ENCODE measurements at places on chromosomes 2 and 18.

- DNase-seq: peak; percentile 5
These were observed 76.6 kb upstream of the GRB14 start for GRCh38 chr2:164697688-164698461.

DNA sequence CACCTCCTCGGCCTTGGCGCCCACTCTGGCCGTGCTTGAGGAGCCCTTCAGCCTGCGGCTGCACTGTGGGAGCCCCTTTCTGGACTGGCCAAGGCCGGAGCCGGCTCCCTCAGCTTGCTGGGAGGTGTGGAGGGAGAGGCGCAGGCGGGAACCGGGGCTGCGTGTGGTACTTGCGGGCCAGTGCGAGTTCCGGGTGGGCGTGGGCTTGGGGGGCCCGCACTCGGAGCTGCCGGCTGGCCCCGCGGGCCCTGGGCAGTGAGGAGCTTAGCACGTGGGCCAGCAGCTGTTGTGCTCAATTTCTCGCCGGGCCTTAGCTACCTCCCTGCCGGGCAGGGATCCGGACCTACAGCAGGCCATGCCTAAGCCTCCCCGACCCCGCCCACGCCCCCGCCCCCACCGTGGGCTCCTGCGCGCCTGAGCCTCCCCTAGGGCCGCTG lies 25.3 kb upstream of the TNP1 start:
- DNase-seq: no peak

DNA sequence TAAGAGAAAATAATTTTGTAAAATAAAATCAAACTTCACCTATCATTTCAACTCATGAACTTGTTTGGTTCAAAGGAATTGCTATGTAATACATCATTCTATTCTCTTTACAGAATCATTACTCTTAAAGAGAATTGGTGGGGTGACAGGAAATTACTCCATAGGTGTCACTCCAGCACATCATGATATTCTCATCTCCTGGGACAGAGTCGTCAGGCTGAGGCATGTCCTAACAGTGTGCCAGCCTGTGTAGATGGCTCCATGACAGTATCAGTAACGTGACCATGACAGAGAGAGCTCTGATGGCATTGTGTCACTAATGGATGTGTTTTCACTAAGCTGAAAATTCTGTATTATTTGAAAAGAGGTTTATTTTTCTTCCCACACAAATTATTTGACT lies 13.9 kb downstream of the SPATS2L start:
- DNase-seq: no peak

- no peak for DNase-seq
These were observed 4.7 kb downstream of the ESPNL start for GRCh38 chr2:238104691-238105371.

DNA sequence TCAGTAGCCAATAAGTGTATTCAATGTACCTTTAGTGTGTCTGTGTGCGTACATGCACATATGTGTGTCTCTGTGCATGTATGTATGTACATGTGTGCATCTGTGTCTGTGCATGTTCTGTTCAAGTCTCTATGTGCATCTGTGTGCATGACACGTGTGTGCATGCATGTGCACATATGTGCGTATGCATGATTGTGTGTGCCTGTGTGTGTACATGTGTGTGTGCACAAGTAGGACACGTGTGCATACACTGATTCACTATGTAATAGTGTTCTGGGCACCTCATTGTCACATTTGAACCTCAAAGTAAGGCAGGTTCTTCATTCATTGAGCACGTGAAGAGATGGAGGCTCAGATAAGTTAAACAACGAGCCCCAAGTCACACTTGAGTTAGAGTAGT lies 142.6 kb upstream of the COPS8 start:
- no peak for DNase-seq

DNA sequence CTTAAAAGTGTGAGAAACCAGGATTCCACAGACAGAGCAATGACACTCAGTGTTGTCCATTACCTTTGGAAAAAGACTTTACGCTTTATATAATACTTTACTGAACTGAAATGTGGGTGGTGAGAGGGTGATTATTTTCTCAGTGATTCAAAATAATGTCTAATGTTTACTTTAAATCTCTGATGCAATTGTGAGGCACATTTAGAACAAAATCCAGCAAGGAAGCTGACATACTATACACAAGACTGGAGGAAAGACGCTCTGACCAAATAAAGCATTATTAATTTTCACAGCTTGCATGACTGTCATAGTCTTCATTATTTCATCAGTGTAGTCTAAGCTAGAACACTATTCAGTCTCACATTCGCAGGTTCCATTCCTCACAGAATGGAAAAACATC lies 34.1 kb upstream of the STAT1 start:
- DNase-seq: peak; percentile 36

DNA sequence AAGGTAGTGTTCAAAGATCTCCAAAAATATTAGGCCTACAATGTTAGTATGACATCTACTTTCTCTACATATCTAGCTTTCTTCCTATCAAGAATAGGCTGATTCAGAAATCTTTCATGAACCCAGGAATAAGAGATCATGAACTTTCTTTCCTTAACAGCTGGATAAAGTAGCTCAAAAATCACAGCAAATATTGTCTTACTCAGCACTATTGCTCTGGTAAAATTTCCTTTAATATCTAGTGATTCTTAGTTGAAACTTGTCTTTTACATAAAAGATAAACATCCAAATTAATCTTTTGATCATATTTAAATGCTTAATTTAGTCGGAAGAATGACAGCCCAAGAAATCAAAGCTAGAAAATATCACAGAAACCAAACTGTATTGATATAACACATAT lies 131.9 kb downstream of the NOL4 start:
- DNase-seq: no peak

DNA sequence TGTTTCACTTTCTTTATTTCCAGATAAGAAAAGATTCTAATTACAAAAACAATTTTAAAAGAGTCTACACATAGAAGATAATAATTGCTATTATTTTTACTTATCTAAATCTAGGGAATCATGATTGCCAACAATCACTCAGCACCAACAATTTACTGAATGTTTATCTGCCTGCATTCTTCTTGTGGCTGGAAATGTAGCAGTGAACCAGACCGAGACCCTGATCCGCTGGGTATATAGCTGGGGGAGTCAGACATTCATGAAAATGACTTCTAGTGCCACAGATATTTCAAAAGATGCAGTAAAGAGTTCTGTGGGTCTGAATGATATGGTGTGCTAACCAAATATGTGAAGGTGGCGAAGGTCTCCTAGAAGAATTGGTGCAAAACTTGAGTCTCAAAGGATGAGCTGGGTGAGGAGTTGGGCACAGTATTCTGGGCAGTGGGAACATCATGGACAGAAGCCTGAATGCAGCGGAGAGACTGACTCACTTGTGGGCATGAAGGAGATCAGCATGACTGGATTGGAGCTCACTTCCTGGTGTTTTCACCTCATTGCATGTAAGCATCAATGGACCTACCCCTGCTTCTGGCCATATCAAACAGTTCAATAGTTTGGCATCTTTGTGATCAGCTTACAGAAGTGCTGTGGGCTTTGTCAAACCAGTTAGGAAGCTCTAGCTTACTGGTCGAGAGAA lies 26.1 kb upstream of the FN1 start:
- DNase-seq: peak; percentile 47

DNA sequence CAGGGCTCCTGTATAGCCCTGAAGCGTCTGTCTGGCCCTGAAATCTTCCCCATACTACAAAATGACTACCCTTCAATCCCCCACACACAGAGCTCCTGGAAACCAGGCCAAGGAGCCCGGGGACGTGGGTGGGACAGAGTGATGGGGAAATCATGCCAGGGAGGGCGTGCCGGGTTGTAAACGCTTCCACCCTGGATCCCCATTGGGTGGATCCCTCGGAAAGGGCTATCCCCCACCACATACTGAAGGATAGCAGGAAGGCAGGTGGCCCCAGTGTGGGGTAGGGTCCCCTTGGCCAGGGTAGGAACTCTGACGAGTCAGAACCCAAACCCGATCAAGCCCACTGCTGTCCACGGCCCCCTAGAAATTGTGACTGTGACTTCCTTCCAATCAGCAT lies 91.7 kb downstream of the INHBB start:
- no peak for DNase-seq

DNA sequence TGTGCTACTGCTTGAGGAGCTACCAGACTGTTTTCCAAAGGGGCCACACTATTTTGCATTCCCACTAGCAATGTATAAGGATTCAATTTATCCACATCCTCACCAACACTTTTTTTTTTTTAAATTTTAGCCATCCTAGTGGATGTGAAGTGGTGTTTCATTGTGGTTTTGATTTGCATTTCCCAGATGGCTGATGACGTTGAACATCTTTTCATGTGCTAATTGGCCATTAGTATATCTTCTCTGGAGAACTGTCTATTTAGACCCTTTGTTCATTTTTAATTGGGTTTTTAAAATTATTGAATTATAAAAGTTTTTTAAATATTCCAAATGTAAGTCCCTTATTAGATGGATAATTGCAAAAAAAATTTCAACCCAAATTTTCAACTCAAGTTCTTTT lies 121.1 kb downstream of the MAPK4 start:
- DNase-seq: no peak

DNA sequence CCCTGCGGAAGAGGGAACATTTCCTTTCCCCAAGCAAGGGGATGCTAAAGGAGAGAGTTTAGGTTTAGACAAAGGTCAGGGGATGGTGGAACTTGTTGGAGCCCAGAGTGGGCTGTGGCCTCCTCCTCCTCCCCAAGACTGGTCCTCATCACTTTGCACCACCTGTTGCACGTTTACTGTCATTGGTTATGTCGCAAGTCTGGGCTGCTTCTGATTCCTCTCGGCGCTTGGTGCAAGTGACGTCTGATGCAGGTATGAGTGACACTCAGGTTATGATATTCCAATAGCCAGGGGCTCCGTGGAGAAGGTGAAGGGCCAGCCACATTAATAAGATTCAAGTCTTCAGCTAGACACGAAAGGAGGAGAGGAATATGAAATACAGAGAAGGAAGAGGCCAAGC lies 59.8 kb downstream of the TSN start:
- no peak for DNase-seq

- no peak for DNase-seq
These were observed 946.5 kb upstream of the FAM98A start for GRCh38 chr2:34545486-34546136.

DNA sequence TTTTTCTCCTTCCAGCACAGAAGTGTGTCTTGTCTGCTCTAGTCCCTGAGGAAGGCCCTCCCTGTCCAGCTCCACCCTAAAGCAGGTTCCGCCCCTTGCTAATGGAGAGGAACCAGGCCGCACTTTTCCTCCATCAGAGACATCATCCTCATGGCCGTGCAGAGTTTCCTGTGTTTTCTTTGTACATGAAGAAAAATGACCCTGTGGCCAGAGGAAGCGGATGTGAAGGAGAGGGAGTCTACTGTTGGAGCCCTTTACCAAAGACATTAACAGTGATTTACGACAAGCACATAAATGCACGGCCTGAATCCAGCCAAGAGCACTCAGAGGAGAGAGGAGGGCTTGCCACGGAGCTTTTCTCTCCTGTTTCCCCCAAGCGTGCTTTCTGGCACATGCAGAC lies 109.5 kb downstream of the RNF144A start:
- DNase-seq: no peak

- no peak for DNase-seq
These were observed 74.5 kb upstream of the B3GNT7 start for GRCh38 chr2:231321021-231321420.

- DNase-seq: no peak
These were observed 17.8 kb downstream of the CFAP210 start for GRCh38 chr2:169676357-169676756.

- DNase-seq: no peak
These were observed 35.7 kb upstream of the TAF4B start for GRCh38 chr18:26190506-26190905.

- DNase-seq: no peak
These were observed 28.6 kb upstream of the VWC2L start for GRCh38 chr2:214382229-214382628.

- DNase-seq: peak; percentile 62
These were observed at the start of gene GALNT5 for GRCh38 chr2:157257312-157258252. Gene GALNT5, plus strand, starts transcription at chr2:157257705. Its CDS starts 378 bp downstream, at chr2:157258083.

- no peak for DNase-seq
These were observed 81.6 kb upstream of the NFU1 start for GRCh38 chr2:69518841-69519240.

GRCh38 chr2:147636886-147637285 lies 207.9 kb upstream of the ACVR2A start:
- no peak for DNase-seq

- no peak for DNase-seq
These were observed 26.1 kb upstream of the SYT4 start for GRCh38 chr18:43303376-43303775.

DNA sequence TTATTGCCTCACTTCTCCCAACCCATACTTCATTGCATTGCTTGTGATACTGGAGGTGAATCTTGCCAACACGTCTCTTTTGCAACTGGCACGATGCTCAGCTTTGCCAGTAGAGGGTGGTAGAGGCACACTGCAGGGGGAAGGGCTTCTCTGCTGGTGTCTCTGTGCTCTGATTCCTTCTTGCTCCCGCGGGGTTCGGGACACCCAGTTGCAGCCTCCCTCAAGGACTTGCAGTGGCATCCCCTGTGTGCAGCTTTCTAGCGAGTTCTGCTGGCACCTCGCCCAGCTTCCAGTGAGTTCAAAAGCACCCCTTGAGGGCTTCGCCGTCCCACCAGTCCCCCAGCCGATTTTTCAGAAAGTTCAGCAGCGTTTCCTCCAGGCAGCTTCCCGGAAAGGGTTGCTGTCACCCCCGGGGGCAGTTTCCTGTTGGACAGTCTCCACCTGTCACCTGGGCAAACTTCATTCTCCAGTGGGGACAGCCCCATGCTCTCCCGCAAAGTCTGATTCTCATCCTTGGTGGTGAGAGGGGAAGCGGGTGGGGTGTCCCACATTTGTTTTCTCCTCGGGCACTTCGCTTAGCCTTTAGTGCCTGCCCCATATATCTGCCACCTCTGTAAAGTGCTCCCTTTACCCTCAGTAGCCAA lies 35.4 kb upstream of the EN1 start:
- peak; percentile 59 for DNase-seq

- no peak for DNase-seq
These were observed 155.0 kb upstream of the SRD5A2 start for GRCh38 chr2:31735716-31736115.

GRCh38 chr2:85850451-85850850 lies 38.3 kb downstream of the ST3GAL5 start:
- DNase-seq: no peak

GRCh38 chr2:215836881-215837280 lies 176.5 kb downstream of the MREG start:
- DNase-seq: no peak

- peak; percentile 27 for DNase-seq
These were observed 439.2 kb downstream of the PARD3B start for GRCh38 chr2:204984518-204984917.

DNA sequence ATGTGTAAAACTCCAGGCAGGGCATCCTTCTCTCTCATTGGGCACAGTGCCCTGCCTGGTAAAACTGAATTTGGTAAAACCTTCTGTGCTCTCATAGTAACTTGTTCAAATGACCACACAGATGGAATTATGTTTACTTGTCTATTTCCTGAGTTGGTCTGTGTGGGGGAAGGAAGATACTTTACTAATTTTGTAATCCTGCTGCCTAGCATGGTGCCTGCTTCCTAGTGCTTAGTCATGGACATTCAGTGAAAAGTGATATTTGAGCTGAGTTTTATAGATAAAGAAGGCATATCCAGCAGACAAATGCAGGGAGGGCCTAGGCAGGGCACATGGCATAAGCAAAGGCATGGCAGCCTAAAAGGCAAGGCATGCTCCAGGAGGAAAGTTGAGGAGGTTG lies 199.4 kb downstream of the FSHR start:
- no peak for DNase-seq

GRCh38 chr2:189933041-189933440 lies 129.5 kb downstream of the MSTN start:
- DNase-seq: no peak

- DNase-seq: no peak
These were observed 271.9 kb downstream of the GPD2 start for GRCh38 chr2:156708051-156708450.

GRCh38 chr2:229071292-229071976 lies 199.7 kb downstream of the PID1 start:
- DNase-seq: peak; percentile 74

GRCh38 chr2:228048838-228049490 lies 132.5 kb downstream of the SPHKAP start:
- DNase-seq: peak; percentile 54
